ENCODE measurements at places on chromosomes 2 and 18.

- no peak for DNase-seq
Measured at GRCh38 chr2:34372967-34373366, 773.9 kb upstream of the FAM98A start.

DNA sequence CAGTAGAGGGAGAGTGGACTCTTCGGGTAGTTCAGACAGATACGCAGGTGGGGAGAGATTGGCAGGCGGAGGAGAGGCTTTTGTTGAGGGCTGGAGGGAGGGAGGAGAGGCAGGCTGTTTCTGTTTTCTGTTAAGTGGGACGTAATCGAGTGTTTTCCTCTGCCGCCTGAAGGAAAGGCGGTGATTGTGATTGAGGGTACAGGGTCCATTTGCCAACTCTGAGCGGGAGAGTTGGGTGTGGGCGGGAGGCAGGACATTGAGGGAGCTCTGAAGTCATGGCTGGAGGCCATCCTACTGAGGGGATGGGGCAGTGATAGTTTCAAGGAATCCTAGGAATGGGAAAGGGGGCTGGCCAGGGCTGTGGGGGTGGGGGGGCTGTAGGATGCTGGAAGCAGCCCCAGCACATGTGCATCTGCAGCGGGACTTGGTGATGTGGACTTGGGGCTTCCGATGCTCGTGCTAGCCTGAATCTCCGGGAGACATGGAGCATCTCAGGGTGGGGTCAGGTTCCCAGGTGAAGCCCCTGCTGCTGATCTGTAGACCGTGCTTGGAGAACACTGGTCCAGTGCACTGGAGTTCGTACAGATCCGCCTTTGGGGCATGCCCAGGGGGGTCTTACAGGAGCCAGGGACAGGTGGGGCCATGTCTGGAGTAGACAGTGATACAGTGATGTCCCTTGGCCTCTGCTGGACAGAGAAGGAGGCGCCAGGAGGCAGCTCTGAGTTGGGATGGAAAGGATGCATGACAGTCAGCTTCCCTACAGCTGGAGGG, 167.5 kb downstream of the AGAP1 start:
- DNase-seq, result no peak

GRCh38 chr2:121454549-121455090, 76.1 kb upstream of the RNU4ATAC start:
- no peak for DNase-seq

GRCh38 chr2:66270247-66270646, 164.7 kb upstream of the MEIS1 start:
- DNase-seq, result no peak

DNA sequence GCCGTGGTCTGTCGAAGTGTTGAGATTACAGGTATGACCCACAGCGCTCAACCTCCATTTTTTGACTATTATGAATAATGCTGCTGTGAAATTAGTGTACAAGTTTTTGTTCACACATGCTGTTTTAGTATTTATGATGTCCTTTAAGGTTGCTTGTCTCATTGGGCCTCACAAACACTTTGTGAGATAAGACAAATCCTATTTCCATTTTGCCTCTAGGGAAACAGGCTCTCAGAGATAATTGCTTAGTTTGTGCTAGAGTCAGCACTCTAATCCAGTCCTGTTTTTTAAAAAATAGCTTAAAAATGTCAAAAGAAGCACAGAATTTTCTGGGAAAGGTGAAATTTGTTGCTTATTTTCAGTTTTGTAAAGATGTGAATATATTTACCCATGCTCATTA, 43.3 kb upstream of the CUL3 start:
- DNase-seq, result no peak
